ENCODE measurements at places on chromosomes 1 and 21.
A peak's percentile ranks its signal among the peaks of the same experiment; 100 is the strongest.

GRCh38 chr1:221856228-221857093 lies 114.6 kb upstream of the DUSP10 start:
- DNase-seq, result peak; percentile 28

GRCh38 chr21:28821276-28822122 lies 171.2 kb downstream of the LTN1 start:
- DNase-seq, result no peak

DNA sequence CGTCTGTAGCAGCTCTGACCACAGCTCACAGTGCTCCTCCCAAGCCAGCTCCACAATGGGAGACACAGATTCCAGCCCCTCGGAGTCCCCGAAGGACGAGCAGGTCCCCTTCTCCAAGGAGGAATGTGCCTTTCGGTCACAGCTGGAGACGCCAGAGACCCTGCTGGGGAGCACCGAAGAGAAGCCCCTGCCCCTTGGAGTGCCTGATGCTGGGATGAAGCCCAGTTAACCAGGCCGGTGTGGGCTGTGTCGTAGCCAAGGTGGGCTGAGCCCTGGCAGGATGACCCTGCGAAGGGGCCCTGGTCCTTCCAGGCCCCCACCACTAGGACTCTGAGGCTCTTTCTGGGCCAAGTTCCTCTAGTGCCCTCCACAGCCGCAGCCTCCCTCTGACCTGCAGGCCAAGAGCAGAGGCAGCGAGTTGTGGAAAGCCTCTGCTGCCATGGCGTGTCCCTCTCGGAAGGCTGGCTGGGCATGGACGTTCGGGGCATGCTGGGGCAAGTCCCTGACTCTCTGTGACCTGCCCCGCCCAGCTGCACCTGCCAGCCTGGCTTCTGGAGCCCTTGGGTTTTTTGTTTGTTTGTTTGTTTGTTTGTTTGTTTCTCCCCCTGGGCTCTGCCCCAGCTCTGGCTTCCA lies 22.9 kb upstream of the VPS13D start:
- DNase-seq, result no peak

DNA sequence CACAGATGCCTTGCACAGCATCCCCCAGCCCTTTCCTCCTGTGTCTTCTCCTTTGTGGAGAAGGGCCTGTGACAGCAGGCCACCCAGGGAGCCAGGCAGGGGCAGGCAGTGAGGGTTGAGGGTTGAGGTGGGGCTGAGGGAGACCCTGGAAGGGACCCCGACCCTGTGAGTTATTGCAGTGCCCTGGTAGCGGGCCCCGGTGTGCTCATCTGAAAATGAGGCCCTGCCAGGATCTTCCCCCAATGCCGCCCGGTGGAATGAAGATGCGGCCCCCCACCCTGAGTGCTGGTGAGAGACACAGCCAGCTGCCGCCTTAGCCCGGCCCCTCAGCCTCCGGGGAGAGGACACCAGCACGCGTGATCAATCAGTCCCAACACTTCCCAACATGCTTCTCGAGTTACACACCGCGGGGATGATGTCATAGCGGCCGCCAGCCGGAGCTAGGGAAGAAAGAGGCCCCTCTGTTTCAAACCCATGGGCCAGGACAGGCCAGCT lies 36.2 kb upstream of the ACTRT2 start:
- DNase-seq, result no peak

DNA sequence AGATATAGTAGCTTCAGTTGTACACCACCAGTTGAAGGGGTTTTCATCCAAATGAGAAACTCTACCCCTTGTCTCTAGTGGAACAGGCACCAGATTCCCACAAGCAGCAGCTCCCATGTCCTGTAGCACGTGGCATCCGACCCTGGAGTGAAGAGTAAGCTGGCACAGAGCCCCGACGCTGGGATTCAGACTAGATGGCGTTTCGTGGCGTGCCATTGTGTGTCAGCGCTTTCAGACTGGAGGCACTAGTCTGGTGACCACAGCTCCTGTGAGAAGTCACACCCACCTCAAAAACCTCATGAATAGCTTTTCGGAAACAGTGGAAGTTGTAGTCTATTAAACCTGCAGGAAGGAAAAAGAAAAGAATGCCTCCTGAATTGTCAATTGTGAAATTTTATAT lies 20.2 kb downstream of the RRAGC start:
- no peak for DNase-seq
